Bronchial epithelial cell (primary cell): ENCODE measurements at places on chromosomes 6 and 20.

- DNase-seq = no peak
Observed at GRCh38 chr20:41191562-41192500, 54.5 kb downstream of the PLCG1 start.

DNA sequence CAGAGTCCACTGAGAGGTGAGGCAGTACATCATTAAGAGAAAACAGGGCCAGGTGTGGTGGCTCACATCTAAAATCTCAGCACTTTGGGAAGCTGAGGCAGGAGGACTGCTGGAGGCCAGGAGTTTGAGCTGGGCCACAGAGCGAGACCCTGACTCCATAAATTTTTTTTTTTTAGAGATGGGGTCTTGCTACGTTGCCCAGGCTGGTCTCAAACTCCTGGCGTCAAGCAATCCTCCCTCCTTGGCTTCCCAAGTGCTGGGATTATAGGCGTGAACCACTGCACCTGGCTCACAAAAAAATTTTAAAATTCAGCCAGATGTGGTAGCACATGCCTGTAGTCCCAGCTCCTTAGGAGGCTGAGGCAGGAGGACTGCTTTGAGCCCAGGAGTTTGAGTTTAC is 17.3 kb downstream of the PPIL1 start:
- DNase-seq = no peak

DNA sequence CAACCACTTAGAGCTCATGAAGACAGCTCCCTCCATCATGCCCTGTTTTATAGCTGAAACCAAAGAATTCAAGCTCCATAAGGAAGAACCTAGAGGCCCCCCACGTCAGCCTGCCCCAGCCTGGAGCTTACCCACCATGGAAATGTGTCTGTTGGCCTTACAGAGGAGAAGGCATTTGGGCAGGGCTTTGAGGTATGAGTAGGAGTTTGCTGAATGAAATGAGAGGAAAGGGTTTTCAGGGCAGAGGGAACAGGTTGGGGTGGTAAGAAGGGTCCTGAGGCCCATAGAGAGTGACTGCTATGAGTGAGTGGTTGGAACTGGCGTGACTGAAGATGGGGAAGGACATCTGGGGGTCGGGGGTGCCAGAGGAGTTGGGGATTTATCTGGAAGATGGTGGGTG is 12.7 kb upstream of the GATA5 start:
- no peak for DNase-seq

DNA sequence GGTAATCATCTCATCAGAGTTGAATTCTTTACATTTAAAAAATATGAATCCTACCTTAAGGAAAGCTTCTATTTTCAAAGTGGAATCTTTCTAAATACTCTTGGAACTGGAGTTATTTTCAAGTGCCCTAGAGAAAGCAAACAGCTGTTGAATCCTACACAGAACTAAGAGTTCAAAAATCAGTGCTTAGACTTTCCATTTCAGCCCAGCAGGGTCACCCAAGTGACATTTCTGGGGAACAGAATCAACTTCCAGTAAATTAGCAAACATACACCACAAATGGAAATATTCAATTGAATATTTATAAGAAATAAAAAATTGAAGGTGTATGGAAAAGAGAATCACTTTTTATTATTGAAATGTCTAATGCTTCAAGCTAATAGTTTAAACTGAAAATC is 427.7 kb upstream of the NOX3 start:
- DNase-seq = no peak

DNA sequence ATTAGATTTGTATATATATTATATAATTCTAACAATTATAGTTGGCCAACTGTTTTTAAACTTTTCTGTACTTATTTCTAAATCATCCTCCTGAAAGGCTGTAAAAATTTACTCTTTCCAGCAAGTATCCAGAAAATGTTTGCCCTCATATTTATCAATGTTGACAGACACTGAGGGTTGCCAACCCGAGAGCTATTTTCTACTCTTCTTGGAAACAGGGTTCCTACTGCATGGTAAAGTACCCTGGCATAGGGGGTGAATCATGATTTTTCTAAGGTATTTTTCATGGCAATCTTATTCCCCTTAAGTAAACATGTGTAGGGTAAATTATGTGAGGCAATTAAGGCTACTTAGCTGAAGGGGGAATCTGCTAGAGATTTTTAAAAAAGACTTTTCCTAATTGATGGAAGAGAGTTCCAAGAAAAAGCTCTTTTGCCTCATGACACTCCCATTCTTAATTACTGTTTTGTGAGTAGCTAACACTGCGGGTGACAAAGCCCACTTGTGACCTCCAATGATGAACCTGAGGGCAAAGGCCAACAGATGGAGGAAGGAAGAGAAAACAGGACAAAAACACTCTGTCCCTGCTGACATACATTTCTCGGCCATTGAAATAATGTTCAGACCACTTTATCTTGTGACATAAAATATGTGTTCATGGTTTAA is 37.9 kb downstream of the GPX5 start:
- no peak for DNase-seq

DNA sequence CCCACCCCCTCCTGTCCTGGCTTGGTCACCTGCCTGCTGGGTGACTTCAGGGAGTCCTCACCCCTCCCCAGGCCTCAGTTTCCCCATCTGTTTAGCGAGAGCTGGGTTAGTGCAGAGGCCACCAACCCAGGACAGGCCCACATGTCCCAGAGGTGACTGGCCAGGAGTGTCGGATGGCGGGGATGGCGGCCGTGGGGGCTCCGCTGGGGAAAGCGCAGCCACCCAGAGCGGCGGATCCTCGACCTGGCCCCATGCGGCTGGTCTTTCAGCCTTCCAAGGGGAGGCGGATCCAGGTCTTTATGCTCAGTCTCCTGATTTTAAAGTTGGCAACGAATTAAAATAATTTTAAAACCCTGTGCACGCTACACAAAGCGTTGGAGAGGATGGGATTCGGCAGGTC is 31.0 kb upstream of the GATA5 start:
- no peak for DNase-seq

DNA sequence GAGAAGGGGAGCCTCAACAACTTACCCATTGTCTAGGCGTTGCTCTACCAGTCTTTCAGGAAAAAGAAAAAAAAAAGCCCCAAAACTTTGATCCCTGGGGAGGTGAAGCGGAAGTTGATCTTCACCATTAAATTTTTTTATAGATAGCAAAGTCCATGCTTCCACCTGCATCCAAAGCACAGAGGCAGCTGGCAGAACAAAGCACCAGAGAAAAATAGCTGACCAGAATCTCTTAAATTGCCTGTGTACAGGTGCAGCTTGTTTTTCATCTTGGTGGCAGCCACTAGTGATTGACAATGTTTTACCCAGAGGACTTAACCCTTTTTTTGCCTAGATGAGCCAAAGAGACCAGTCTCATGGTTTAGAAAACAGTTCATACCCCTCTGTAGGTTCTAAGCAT is 86.0 kb downstream of the MYB start:
- DNase-seq = no peak

- DNase-seq = no peak
Observed at GRCh38 chr20:2751347-2751877, 49.0 kb downstream of the CPXM1 start.

GRCh38 chr20:41161886-41162285 is 24.5 kb downstream of the PLCG1 start:
- no peak for DNase-seq

- no peak for DNase-seq
Observed at GRCh38 chr6:42165016-42165415, 8.1 kb upstream of the GUCA1A start.

DNA sequence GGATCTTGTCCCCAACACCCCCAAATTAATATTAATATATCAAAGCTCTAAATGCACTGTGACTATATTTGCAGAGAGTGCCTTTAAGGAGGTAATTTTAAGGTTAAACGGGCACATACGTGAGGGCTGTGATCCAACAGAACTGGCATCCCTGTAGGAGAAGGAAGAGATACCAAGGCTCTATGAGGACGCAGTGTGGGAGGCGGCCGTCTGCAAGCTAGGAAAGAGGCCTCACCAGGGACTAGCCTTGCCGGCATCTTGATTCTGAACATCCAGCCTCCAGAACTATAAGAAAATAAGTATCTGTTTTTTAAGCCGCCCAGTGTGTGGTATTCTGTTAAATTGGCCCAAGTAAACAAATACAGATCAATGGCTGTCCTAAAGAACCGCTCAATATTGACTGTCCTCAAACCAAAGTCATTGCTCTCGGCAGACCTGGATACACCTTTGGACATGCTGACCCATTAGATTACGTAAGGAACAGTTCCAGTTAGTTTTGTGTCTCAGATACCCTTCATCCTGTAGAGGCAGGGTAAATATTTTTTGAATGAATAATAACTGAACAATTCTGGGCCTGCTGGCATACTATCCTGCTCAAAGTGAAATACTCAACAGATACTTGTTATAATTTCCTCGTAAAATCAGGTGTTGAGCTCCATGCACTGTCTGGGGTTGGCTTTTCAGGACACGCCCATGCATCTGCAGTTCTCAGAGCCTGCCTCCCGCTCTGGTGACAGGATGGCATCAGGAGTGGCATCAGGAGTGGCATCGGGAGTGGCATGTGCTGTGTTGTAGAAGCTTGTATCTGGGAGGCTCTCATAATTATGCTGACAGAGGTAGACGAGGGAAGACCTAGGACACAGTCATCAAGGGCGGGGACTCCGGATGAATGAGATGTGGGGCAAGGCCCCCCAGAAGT is 6.3 kb downstream of the PRR18 start:
- DNase-seq = peak; percentile 71

DNA sequence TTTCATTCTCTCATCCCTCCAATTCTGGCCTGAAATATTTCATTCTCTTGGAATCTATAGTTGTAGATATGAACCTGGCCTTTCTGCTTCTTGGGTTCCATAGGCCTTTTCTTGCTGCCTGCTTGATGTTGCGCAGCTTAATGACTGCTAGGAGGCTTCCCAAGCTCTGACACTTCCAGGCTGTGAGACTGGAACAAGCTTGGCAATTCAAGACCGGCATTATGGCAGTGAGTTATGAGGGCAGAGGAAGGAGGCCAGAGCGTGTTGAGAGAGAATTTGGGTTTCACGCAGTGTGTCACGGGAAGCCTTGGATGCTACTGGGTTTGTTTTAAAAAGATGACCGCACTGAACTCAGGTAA is 948 bp upstream of the DNAJC5 start:
- DNase-seq = no peak

DNA sequence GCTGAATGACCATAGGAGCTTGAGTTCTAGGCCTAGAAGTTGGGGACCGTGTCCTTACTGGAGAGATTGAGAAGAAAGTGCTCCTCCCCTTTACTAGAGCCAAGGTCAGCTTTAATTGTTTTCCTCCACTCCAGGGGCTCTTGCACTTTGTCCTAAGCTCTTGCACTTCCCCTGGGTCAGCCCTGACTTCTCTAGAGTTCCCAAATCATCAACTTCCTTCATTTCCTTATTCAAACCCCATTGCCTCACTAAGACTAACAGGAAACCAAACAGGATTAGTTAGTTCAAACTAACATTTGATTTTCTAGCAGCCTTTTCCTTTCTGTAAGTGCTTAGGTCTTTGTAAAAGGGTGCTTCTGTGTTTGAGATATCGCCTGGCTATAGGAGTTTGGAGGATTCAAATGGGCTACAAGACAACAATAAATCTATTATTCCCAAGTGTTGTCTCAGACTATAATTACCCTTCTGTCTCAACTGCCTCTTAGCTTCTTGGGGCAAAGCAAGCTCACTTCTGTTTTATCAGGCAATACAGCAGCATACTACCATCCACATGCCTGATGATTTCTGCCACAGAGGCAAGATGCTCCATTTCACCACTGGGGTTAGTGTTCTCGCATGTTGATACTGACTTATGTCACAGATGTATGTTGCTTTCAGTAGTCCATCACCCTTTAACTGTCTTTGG is 12.8 kb upstream of the DTNBP1 start:
- peak; percentile 4 for DNase-seq

DNA sequence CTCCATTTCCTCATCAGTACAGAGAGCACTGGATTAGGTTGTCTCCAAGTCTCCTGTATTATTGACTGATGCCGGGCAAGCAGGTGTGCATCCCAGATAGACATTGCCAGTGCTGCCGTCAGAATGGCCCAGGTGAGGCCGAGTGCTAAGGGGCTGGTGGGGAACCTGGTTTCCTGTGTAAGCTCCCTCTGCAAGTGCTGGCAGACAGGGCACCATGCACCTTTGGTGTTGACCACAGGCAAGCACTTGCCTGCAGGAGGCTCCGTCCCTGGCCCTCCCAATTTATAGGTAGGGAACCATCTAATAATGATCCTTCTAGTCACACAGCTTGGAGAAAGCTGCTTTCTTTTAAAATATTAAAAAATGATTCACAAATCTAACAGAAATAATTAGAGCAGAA is 747 bp downstream of the GABRR1 start:
- DNase-seq = no peak

- DNase-seq = no peak
Observed at GRCh38 chr6:13446381-13446780, 41.0 kb downstream of the GFOD1 start.

- no peak for DNase-seq
Observed at GRCh38 chr6:17102258-17102870, 514 bp downstream of the STMND1 start.

DNA sequence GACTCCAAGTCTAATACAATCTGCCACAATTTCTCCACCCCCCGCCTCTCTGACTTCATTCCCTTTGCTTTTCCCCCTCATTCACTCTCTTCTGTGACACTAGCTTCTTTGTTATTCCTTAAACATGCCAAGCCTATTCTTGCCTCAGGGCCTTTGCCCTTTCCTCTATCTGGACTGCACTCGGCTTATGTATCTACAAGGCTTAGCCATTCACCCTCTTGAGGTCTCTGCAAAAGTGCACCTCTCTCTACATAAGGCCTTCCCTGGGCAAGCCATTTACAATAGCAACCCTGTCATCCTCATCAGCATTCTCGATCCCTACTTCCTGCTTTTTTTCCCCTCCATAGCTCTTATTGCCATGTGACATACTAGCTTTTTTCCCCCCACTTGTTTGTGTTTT is 168.9 kb downstream of the PDSS2 start:
- no peak for DNase-seq

- DNase-seq = no peak
Observed at GRCh38 chr6:10598084-10598960, 77.2 kb downstream of the GCNT2 start.

DNA sequence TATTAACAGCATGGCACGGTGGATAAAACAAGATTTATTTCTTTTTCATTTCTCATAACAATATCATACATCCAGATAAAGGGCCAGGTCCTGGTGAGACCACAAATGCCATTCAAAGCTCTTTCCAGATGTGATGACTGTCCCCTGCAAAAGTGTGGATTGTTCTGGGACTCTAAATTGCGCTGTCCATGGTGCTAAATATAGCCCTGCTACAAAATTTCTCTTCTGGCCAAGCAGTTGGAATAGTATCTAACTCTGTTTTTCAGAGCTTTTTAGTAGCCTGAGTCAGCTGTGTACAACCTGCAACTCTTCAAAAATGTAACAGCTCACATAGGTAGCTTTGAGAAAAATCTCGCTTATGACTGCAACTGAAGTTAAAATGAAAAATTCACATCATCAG is 115.8 kb downstream of the MANEA start:
- no peak for DNase-seq

GRCh38 chr6:3061501-3061941 is 6.8 kb upstream of the RIPK1 start:
- peak; percentile 89 for DNase-seq
